Astrocyte of the cerebellum (primary cell): ENCODE measurements at places on chromosomes 12 and 14.

- no peak for DNase-seq
Observed at GRCh38 chr12:7650091-7650490, 15.6 kb downstream of the APOBEC1 start.

DNA sequence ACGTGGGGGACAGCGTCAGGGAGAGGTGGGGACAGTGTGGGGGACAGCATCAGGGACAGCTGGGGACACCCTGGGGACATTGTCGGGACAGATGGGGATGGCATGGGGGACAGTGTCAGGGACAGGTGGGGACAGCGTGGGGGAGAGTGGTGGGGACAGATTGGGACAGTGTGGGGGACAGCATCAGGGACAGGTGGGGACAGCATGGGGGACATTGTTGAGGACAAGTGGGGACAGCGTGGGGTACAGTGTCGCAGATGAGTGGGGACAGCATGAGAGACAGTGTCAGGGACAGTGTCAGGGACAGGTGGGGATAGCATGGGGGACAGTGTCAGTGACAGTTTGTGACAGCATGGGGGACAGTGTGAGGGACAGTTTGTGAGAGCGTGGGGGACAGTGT lies 240.9 kb downstream of the TMEM121 start:
- DNase-seq = no peak

GRCh38 chr12:26007566-26007965 lies 49.1 kb downstream of the RASSF8 start:
- no peak for DNase-seq

GRCh38 chr12:53219292-53219955 lies 12.4 kb upstream of the ITGB7 start:
- no peak for DNase-seq

DNA sequence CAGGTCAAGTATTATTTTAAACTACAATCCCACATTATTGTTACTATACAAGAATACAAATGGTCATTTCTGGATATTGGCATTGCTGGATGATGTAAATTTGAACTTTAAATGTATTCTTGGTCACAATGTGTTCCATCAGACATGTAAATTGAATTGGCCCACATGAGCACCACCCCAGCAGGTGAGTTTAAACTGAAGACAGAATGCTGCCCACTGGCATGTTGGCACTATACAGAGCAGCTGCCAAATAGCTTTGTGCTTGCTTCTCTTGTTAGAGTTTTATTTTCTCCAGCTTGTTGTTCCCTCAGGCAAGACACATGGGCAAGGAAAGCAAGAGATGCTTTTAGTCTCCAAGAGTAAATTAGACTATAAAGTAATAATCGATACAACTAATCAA lies 98.6 kb downstream of the C12orf50 start:
- DNase-seq = no peak

DNA sequence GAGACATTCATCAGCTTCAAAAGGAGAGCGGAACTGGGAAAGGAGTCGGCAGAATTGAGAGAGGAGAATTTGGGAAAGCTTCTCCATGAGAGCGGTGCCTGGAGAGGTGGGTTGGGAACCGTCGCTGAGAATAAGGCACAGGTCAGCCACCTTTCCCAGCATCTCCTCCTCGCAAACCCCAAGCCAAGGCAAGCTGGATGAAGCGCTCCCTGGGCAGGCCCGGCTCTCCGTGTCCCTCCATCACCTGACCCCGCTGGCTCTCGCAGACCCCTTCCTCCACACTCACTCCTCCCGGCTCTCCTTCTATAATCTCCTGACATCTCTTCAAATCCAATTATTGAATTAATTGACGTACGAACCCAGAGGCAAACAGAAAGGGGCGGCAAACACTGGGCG lies 18.9 kb upstream of the ATP5MC2 start:
- no peak for DNase-seq

DNA sequence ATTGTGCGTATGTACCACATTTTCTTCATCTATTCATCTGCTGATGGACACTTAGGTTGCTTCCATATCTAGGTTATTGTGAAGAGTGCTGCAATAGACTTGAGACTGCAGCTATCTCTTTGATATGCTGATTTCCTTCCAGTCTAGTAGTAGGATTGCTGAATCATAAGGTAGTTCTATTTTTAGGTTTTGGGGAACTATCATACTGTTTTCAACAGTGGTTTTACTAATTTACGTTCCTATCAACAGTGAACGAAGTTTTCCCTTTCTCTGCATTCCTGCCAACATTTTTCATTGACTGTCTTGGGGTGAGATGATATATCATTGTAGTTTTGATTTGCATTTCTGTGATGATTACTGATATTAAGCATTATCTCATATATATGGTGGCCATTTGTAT lies 482.2 kb downstream of the SLC16A7 start:
- DNase-seq = no peak

- DNase-seq = no peak
Observed at GRCh38 chr14:104514156-104514848, 65.3 kb upstream of the C14orf180 start.
